ENCODE measurements at places on chromosomes 3 and 15.

GRCh38 chr3:40584625-40585189 is 59.9 kb downstream of the ZNF621 start:
- DNase-seq, result peak; percentile 28

DNA sequence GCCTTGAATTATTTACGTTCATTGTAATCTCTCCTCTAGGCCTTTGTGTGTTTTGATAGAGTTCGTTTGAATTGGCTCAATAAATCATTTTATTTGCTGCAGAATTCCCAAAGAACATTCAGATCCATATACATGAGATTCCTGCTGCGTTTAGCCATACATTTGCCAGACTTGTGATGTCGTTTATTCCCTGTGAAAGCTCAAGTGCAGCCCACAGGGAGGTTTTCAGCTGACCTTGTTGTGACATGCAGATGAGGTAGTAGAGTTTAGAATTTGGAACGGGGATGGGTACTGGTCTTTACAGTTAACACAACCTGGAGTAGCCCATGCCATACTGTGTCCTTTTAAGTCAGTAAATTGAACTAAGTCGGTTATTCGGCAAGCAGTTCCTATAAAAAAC is at the start of gene C3orf20:
Gene C3orf20, plus strand, starts transcription at position 301 of the 400 bp plus-strand sequence. CDS start 7,573 bp downstream, outside the sequence.
- no peak for DNase-seq

DNA sequence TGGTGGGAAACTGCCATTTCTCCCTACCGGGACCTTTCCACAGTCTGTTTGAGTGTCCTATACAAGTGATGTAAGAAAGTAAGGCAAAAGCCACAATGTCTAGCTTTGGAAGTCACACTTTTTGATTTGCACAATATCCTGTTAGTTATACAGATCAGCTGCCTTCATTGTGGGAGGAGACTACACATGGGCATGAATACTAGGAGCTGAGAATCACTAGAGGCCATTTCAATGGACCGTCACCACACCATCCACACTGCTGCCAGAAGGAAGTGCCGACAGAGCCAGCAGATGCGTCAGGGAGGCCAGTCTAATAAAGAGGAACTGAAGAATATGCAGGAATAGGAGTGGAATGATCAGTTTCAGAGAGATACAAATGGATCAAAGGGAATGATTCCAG is 65.8 kb downstream of the SCN11A start:
- no peak for DNase-seq

GRCh38 chr15:59994526-59994887 is 9.6 kb upstream of the FOXB1 start:
- DNase-seq, result no peak

GRCh38 chr3:3800080-3800455 is 837 bp downstream of the LRRN1 start:
- no peak for DNase-seq

DNA sequence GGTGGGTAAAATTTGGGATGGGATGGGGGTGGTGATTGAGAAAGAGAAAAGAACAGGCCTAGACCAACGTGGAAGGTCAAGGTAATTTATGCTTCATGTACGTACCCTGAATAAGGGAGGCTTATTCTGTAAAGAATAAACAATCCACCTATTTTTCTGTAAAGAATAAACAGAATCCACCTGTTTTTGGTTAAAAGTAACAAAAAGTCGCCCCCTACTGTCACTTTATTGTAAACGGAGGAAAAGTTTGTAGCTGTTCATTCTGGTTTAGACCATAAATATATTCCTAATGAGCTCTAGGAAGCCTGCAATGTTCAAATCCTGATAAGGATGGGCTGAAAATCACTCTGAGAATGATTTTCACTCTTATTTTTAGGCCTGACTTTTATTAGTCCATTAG is 23.5 kb upstream of the SQOR start:
- no peak for DNase-seq

GRCh38 chr3:160150525-160150924 is 74.7 kb upstream of the C3orf80 start:
- DNase-seq, result no peak

DNA sequence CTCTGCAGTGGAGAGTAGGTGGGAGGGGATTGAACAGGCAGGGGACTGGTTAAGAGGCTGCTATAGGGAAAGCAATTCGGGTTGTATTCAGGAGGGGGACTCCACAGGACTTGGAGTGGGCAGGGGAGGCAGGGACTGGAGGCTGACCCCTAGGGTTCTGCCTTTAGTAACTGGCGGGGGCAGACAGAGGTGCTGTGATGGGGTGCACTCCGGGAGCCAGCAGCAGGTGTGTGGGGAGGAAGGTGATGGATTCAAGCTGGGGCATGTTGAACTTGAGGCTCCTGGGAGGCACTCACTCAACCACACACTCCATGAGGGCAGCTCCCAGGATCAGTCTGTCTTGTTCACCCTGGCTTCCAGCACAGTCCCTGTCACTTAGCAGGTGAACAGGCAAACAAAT is 12.5 kb downstream of the CAND2 start:
- no peak for DNase-seq

GRCh38 chr3:57244946-57245345 is 17.4 kb downstream of the APPL1 start:
- DNase-seq, result no peak

All from activated CD4-positive, CD25-positive, alpha-beta regulatory T cell treated with anti-CD3 and anti-CD28 coated beads, Interleukin-2, amount 50 U/mL, for 16 hours (primary cell).